Upper lobe of left lung (tissue), 6 donors: ENCODE measurements at places on chromosomes 5 and 9.

DNA sequence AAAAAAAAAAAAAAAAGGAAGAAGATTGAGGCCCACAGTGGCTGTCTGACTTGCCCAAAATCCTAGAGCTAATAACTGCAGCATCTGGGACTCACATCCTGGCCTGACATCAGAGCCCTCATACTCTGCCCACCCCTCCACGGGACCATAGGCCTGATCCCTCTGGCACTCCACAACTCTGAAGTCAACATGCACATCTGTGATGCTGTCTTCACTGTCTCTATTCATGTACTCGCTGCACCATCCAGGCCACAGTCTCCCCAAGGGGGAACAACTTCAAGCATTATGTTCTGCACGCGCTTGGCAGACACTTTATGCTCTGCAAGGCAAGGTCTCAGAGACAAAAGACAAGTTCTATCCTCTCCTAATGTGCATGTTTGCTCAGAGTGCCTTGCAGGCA is 158.2 kb downstream of the SPOCK1 start:
- DNase-seq: no peak

GRCh38 chr5:66616520-66617225 is 20.5 kb downstream of the MAST4 start:
- DNase-seq: no peak

GRCh38 chr5:65895891-65896290 is 30.5 kb upstream of the ERBIN start:
- DNase-seq: no peak

- no peak for DNase-seq
Measured at GRCh38 chr5:16742938-16743337, 126.1 kb upstream of the RETREG1 start.

DNA sequence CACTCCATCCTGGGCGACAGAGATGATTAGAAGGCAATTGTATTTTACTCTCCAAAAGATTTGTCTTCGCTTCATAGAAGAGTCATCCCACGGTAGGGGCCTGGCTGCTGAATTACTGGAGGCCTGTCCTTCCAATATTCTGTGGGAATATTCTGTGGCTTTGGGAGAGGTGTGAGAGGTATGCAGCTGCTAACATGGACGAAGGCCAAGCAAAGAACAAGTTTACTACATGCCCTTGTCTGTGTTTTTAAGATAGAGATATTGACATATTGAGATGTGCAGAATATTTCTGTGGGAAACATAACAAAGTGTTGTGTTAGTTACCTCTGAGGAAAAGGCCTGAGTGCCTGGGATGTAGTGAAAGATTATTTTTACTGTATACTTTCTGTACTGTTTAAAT is 71.8 kb upstream of the SMIM15 start:
- no peak for DNase-seq

DNA sequence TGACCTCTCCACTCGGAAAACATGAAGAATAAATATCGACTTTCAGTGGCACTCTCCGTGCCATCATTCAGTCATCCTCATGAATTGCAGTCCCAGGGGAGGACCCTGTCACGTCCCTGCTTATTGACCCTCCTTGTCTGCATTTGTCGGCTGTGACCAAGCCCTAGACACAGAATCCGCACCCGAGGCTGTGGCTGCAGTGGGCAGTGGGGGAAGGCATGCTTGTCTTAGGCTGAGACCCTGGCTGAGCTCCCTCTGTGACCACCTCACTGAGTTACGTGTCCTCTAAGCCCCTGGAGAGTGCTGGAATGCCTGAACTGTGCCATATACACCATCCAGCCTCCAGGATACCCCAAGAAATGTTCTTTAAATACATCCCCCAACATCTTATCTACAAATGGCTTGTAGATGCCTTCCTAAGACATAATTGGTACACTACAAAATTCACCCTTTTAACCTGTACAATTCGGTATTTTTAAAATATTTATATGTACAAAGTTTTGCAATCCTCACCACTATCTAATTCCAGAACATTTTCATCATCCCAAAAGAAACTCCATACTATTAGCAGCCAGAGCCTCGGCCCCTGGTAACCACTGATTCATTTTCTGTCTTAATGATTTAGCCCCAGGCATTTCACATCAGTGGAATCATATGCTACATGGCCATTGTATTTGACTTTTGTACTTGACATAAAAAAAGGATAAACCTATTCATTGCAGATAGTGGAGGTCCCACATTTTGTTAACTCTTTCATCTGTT is 80.8 kb upstream of the ICE1 start:
- no peak for DNase-seq

- no peak for DNase-seq
Measured at GRCh38 chr5:37638897-37639296, 200.9 kb downstream of the GDNF start.

GRCh38 chr5:132635873-132636272 is 22.1 kb upstream of the IL13 start:
- no peak for DNase-seq
